ENCODE measurements at places on chromosomes 12 and 14. TPM values are rescaled to one million over a fixed set of nuclear protein-coding genes. Genes with fewer than 3 reads are reported as not detected.

The STAC3 gene
- 1.3 TPM for total RNA-seq

The MYO1H gene
- total RNA-seq = not detected

The TTC6 gene
- not detected for total RNA-seq

The HELB gene
- 0.86 TPM for total RNA-seq

The NKX2-1 gene
- not detected for total RNA-seq

The KRT80 gene
- total RNA-seq = 0.38 TPM

The CDH24 gene
- 3.8 TPM for total RNA-seq

The SERPINA12 gene
- total RNA-seq = not detected

The IGF1 gene
- 1.4 TPM for total RNA-seq

The CTSG gene
- not detected for total RNA-seq

The GRIP1 gene
- total RNA-seq = not detected
